Activated T-helper 9 cell treated with anti-CD3 and anti-CD28 coated beads, Interleukin-2, amount 50 U/mL, for 16 hours (primary cell): ENCODE measurements at places on chromosomes 13 and 19.

DNA sequence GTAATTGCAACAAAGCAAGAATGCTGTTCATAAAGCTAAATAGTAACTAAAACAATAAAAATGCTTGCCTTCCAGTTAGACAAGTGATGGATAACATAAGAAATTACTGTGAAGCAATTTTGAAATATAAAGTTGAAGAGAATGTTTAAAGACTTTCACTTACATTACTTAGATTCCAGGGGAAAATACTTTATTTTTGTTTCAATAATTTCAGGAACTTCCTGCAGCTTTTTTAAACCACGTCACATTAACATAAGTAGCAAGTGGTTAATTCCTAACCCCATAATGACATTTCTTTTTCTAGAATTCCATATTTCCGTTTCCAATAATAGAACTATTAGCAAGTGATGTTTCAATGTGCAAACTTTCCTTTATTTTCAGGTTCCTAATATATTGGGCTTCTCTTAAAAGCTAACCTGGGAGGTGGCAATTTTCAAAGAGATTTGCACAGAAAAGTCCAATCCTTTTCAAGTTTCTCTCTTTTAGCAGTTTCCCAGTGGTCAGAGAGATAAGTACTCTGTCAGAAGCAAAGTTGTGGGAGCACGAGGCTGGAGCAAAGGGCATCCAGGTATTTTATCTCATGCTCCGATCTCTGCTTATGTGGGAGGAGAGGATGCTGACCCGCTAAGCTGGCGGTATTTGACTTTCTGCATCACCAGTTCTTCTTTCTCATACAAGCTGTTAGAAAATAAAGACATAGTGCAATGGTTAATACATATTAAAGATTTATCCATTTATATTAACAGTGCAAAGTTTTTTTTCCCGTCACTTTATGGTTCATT is 1025.3 kb downstream of the EFNB2 start:
- DNase-seq, result no peak

DNA sequence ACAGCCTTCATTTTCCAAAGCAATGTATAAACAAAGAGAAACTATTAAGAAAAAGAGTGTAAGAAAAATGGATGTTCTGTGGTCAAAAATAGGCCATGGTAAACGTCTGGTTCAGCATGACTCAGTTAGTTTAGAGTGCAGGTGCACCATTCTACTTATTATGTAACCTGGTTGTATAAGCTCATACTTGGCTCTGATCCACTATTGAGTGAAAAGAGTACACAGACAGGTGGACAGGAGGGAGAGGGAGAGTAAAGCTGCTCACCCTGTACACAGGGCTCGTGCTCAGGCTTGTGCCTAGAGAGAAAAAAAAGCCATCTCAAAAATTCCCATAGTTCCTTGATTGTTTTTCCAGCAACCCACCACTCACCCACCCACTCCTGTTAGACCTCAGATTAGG is 85.8 kb upstream of the ZNF91 start:
- no peak for DNase-seq

GRCh38 chr13:43564952-43565351 is 221.8 kb downstream of the ENOX1 start:
- DNase-seq, result no peak

GRCh38 chr19:861756-862580 is 2.5 kb downstream of the CFD start:
- peak; percentile 58 for DNase-seq

DNA sequence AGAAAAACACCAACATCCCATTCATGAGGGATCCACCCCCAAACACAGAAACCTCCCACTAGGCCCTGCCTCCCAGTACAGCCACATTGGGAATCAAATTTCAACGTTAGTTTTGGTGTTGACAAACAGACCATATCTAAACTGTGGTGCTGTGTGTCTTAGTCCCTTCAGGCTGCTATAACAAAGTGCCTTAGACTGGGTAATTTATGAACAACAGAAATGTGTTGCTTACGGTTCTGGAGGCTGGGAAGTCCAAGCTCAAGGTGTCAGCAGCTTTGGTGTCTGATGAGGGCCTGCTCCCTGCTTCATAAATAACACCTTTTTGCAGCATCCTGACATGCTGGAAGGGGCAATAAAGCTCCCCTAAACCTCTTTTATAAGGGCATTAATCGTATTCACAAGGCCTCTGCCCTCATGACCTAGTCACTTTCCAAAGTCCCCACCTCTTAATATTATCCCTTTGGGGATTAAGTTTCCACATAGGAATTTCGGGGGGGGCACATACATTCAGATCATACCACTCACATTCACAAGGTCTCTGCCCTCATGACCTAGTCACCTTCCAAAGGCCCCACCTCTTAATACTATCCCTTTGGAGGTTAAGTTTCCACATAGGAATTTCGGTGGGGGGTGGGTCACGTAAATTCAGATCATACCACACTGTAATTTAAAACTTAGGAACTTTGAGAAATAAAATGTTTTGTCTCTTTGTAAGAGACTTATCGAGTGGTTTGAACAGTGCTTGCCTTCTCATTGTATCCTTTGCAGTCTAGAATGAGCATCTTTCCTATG is 27.5 kb downstream of the ZNF507 start:
- no peak for DNase-seq

DNA sequence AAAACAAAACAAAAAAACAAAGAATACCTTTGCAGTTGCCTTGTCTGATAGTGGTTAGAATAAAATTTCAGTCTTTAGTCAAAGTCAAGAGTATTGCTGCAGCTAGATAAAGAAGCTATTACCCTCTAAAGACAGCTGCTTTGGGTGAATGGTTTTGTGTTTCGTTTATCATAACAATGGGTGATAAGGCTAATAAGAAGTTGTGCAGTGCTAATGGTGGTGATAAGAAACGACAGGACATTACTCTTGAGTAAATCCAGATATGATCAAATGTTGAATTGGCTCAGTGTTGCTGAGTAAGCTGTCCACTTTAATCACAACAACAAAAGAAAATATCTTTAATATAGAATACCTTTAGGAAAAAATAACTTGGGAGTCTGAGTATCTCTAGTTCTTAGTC is 1825.3 kb downstream of the SLITRK5 start:
- DNase-seq, result no peak

GRCh38 chr13:114248011-114248410 is 13.3 kb downstream of the CDC16 start:
- no peak for DNase-seq

DNA sequence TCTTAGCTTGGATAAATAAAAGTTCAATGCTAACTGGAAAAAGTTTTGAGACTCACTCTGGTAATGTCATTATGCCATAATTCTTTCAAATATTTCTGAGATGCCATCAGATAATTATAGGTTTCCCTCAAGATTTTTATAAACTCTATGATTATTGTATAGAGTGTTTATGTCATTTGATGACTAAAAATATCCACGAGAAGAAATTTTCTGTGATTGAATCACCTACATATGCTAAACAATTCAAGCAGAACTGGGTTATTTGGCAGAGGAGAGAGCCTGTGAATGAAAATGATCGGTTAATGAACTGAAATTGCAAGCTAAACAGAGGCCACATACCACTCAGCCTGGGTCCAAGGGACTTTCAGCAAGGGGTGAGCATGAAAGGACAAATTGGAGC is 92.6 kb upstream of the TSC22D1 start:
- no peak for DNase-seq

DNA sequence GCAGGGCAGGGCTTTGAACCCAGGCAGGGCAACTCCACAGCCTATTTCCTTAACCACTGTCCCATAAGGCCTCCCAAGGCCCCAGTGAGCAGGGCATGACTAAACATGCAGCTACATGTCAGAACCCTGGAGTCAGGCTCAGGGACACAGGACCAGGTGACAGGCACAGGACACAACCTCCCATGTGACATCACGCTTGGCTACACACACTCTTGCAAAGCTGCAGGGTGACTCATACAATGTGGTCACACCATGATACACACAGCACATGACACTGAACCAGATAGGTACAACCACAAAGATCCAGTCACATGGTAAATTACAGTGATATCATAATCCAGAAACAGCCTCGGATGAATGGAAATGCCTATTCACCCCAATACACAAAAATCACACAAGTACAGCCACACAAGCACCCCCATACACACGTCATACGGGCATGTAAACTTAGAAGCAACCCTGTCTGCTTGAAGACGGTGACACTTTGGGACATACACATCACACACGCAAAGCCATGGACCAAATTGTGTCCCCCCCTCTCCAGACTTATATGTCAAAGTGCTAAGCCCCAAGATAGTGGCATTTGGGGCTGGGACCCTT is 14.5 kb downstream of the KLK4 start:
- DNase-seq, result no peak

GRCh38 chr13:102945324-102945815 is 99.5 kb downstream of the ERCC5 start:
- no peak for DNase-seq

- no peak for DNase-seq
Measured at GRCh38 chr19:11574689-11575088, 2.8 kb downstream of the ACP5 start.

DNA sequence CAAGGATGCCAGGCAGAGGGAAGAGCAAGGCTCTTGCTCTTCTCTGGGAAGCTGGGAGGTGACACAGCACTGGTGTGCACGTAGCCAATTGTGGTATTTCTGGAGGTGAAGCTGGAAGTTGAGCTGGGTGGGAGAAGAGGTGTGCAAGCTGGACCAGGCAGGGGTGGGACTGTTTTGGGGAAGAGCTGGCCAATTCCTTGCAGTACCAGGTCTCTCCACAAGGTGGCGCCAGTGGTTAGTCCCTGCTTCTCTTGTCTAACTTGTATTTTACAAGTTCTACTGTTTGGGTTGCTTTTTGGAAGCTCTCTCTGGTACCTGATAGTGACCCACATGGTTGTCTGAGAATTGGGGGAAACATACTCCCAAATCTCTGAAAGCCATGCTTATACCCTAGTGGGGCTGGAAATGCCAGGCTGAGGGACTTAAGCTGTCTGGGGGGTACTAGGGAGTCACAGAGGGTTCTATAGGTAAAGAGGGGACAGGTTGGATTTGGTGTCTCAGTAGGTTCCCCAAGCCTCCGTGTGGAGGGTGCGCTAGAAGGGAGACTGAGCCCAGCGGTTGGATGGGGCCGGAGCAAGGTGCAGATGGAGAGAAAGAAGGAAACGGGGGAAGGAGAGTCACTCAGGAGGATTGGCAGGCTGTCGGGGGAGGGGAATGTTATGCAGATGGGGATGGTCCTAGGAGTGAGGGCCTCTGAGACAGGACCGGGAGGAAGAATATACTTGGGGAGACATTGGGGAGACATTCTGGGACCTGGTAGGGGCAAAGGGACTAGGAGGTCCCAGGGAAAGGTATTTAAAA is 3.0 kb downstream of the HPN start:
- peak; percentile 57 for DNase-seq

DNA sequence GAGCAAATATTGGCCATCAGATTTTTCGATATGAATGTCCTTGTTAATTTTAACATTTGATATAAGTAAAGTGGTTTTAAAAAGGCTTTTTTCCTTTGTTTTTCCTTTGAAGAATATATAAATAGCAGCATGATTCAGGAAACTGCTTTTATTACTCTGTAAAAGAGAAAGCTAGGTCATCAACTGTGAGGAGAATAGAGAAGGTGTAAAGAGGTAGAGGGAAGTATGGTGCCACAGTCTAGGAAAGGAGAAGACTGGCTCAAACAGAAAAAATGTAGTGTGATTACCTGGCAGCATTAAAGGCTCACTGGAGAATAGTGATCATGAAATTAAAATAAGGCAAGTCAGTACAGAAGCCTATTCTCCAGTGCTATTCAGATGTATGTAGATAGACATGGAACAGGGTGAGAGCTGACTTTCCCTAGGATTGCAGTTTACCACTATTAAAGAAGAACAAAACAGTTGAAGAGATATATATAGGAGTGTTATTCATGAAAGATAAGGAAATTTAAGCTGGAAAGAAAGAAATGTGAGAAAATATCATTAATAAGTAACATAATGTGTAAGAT is 1115.9 kb upstream of the PCDH9 start:
- DNase-seq, result no peak

DNA sequence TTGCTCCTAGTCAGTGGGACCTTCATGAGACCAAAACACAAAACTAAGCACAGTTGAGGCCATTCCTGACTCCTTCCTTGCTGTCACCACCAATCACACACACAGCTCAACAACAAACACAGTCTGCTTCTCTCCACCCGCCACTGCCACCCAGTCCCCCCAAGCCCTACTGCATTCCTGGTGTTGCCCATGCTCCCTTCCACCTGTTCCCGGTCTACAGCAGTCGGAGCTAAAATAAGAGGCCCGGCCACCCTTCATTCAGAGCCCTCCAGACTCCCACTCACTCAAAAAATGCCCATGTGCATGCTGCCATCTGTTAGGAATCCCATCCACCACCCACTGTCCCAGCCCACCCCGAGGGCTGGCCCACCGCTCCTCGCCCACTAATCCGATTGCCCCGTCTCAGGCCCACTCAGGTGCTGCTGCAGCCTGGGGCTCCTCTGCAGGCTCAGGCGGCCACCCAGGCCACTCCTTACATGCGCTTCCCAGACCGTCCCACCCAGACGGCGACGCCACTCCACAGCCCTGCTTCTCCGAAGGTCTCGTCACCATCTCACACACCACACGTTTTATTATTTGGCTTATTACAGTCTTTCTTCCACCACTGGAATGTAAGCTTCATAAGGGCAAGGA is 127.6 kb downstream of the RNF17 start:
- DNase-seq, result no peak

DNA sequence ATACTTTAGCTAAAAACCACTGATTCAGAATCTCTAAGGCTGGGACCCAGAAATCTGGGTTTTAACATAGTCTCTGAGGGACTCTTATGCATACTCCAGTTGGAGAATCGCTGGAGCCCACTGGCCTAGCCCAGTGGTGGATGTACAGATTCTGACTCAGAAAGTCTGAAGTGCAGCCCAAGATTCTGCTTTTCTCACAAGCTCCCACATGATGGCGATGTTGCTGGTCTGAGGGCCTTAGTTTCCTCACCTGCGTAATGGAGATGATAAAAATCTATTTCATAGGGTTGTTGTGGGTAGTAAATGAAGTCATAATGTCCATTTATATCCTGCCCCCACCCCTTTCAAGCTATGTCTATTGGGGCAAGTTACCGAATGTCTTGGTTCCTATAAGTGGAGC is 7.7 kb upstream of the CDADC1 start:
- DNase-seq, result no peak

DNA sequence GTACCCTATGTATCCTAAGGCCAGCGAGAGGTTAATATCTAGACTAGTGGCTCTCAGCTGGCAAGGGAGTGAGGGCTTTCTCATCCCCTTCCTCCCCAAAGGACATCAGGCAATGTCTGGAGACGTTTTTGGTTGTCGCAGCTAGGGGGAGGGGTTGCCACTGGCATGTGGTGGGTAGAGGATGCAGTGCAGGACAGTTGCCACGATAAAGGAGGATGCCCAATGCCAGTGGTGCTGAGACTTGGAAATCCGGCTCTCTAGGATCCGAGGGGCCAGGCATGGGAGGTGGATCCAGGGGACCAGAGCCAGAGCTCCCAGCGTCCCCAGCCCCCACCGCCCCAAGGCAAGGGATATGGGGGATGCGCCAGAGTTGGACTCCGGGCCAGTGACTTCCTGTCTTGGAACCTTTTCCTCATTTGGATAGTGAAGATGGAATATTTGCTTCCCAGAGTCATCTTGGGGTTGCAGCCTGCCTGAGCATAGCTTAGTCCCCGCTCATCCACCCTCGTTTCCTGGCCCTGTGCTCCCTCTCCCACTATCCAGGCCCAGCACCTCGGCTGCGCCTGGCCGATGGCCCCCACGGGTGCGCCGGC is 4.9 kb downstream of the SSC5D start:
- DNase-seq, result no peak
